ENCODE measurements at places on chromosomes 4 and X.

- no peak for DNase-seq
Observed at GRCh38 chr4:74845834-74846233, 51.5 kb upstream of the BTC start.

GRCh38 chrX:40542208-40542607, 38.6 kb upstream of the ATP6AP2 start:
- DNase-seq: no peak

DNA sequence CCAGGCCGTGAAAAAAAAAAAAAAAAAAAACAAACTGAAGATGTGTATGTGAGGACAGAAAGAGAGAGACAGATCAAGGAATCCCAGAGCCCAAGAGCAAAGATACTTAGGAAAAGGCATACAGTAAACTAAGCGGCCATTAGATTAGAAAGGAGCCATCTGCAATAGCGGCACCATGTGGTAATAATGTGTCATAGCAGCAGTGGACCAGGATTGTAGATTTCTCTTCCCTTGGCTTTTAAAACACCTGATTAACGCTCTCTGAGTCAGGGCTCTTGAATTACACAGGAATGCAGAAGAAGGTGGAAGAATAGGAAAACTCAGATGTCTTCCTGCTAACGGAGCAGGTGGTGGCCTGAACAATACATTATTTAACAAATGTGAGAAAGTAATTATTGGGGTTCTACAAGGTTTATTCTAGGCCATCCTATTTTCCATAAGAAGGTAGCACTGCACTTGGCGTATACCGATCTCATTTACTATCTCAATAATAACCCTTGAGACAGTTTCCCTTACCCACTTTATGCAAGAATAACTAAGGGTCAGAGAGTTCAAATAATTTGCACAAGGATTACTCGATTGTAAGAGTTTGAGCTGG, 182.7 kb downstream of the KCNIP4 start:
- DNase-seq: peak; percentile 87

DNA sequence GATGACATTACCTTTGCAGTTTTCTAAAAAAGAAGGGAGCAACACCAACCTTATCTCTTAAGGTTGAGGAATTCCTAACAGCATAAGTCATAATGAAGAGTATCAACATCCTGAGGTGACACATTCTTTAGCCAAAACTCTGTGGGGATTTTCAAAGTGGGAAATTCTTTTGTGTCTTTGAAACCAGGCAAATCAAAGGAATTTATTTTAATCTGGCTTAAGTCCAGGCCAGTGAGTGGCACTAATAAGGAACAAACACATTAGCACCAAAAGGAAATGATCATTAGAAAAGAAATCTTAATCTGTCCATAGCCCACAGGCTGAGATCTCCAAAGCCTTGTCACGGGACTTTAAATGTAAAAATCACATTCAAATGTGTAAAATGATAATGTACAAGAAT, 110.1 kb downstream of the LARP7 start:
- DNase-seq: peak; percentile 68

GRCh38 chr4:101958547-101958946, 168.0 kb downstream of the BANK1 start:
- no peak for DNase-seq

DNA sequence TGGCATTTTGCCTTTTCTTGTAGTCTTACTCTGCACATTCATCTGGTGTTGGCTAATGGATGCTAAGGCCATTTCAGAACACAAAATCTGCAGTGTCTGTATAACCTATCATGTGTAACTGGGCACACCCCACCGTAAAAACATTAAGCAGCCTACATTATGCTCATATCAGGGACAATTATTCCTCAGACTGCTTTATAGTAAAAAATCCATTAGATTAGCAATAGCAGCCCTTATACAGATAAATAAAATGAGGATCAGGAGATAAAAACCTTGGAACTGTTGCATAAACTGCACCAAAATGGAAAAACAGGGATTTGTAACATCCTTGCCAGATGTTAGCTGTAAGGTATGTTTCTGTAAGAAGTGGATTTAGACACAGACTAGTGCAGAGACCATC, 288.8 kb downstream of the HS3ST1 start:
- DNase-seq: no peak

DNA sequence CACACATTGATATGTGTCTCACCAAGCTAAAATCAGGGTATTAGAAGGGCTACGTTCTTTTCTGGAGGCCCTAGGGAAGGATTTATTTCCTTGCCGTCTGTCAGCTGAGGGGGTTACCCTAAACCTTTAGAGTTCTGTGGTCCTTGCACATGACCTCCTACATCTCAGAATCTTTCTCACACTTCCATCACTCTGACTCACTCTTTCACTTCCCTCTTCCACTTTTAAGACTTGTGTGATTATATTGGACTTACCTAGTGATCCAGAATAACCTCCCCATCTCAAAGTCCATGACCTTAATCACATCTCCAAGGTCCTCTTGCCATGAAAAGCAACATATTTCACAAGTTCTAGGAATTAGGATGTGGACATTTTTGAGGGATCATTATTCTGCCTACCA, 53.6 kb upstream of the FUNDC1 start:
- no peak for DNase-seq

- DNase-seq: no peak
Observed at GRCh38 chrX:104854790-104855340, 288.9 kb downstream of the IL1RAPL2 start.

DNA sequence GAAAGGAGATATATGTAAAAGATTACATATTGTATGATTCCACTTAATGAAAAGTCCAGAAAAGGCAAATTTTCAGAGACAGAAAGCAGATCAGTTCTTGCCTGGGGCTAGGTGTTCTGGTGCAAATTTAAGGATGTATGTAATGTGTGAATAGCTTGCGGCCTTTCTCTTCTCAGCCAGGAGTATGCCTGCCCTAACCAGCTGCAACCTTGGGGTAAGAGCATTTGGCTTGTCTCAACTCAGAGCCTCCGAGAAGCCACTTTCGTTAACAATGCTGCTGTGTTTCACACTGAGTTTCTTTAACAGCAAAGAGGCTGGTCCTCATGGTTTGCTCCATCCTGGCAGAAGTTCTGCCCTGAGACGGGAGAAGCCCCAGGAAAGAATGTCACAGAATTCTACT, 102.7 kb downstream of the SPCS3 start:
- no peak for DNase-seq

DNA sequence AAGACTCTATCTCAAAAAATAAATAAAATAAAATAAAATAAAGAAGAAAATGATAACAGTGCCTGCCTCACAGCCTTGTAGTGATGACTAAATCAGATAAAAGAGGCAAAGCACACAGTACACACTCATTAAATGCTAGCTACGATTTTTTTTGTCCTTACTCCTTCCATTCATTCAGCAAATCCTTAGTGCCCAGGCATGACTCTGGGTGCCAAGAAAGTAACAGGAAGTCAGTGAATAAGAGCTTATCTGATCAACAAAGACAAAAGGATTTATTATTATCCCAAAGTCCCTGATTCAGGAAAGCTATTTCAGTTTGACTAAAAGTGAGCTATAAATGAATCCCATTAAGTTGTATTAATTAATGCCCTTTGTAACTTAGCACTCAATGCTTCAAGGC, 92.7 kb downstream of the SH3KBP1 start:
- no peak for DNase-seq

GRCh38 chr4:4787421-4787820, 72.0 kb upstream of the MSX1 start:
- no peak for DNase-seq

- no peak for DNase-seq
Observed at GRCh38 chr4:71188951-71189350, 149.9 kb upstream of the SLC4A4 start.

GRCh38 chr4:7699825-7700224, 239.8 kb downstream of the AFAP1 start:
- DNase-seq: no peak

DNA sequence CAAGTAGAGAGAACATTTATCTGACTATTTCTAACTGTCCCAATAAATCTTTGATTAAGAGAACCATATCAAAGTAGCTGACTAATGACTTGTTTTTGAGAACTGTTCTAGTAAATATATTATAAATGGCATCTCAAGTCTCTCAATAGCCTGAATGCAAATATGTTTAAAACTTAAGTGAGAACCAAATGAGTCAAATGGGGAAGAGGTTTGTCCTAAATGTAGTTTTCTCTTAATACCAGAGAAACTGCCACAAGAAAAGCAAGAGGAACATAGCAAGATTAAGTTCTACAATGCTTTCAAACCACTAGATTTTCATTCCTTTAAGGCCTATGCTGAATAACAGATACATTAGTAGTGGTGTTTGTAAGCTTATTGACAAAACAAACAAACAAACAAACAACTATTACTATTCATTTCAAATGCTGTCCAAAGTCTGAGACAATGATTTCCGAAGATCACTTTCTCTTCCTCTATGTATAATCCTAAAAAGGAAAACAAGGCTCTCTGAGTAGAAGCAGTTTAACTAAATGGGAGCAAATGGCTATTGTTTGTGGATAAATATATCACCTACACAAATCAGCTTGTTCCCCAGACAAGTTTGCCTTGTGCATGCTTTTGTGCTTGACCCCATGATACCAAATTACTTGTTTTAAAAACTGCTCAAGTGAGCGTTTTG, 408.4 kb upstream of the EMCN start:
- no peak for DNase-seq

- DNase-seq: no peak
Observed at GRCh38 chr4:10421344-10422055, 35.7 kb downstream of the ZNF518B start.

DNA sequence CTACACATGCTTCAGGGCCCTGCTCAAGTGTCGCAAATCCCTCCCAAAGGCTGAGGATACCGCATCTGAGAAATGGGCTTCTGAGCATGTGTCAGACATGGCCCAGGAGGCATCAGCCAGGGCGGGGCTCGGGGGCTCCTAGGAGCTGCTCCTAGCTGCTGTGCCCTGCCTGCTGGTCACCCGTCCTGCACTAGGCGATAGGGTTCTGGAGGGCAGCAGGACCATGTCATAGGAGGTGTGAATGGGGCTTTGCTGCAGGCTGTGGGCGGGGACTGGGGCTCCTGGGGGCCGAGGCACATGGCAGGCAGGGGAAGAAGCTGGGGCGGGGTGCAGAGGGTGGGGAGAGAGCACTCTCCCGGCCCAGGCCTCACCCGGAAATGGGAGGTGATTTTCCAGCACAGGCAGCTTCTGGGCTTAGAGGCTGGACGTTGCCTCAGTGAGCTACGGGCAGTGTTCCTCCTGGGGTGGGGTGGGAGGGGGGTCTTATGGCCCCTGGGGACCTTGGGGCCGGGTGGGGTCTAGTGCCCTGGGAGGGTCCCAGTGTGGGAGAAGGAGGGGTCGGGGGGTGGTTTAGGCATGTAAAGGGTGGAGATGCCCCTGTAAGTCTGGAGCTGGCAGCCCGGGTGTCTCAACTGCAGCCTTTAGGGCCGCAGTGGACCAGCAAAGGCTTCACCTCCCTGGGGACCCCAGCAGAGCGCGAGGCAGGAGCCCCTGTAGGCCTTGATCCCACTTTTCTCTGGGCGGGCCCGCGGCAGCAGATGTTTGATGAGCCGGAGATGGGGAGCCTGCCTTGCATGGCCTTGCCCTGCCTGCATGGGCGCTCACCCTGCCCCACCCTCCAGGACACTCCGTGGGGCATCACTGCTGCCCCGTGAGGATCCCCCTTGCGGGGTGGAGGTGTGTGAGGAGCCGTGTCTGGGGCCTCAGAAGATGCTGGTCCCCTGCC, 98.6 kb upstream of the LRPAP1 start:
- DNase-seq: no peak

- DNase-seq: peak; percentile 39
Observed at GRCh38 chrX:76253432-76253831, 80.6 kb downstream of the PBDC1 start.

- peak; percentile 52 for DNase-seq
Observed at GRCh38 chrX:69501429-69501828, 2.7 kb upstream of the NALF2 start.

DNA sequence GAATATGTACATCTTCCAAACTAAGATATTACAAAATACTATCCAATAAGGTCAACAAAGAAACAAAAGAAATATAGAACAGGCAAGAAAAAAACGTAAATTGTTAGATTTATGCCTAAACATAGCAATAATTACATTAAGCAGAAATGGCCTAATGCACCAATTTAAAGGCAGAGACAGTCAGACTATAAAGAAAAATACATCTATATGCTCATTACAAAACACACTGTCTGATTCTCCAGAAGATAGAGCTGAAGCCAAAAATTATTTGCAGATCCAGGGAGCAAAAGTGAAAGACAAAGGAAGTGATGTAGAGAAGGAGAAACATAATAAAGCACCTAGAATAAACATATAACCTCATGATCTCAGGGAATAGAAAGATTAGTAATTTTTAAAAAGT, 246.9 kb downstream of the PAPSS1 start:
- no peak for DNase-seq

- DNase-seq: peak; percentile 12
Observed at GRCh38 chr4:74397748-74398426, 32.9 kb downstream of the EREG start.

- no peak for DNase-seq
Observed at GRCh38 chr4:185079271-185079905, 61.1 kb downstream of the HELT start.

DNA sequence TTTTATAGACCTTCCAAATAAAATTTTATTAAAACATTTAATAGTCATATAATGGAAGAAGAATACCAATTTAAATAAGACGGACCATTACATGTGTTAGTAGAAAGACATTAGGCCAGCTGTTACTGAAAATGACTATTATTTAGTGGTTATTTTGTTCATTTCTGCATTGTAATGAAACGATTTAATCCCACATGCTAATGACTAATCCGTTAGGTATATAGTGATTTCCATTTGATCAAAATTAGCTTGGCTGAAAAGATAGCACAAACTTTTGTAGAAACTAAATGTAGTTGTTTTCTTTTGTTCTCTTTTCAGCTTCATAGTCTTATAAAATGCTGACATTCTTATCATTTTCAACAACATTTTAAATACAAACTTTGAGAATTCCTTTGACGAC, 556.1 kb upstream of the TENM3 start:
- no peak for DNase-seq

GRCh38 chrX:105451401-105451800, 230.9 kb upstream of the TEX13A start:
- DNase-seq: no peak

GRCh38 chr4:56699537-56700105, 18.5 kb upstream of the HOPX start:
- DNase-seq: no peak

- DNase-seq: peak; percentile 73
Observed at GRCh38 chr4:3483471-3483921, 20.4 kb downstream of the DOK7 start.

- DNase-seq: peak; percentile 98
Observed at GRCh38 chr4:145808021-145808650, 128.2 kb downstream of the C4orf51 start.

- DNase-seq: no peak
Observed at GRCh38 chr4:5526080-5526846, 182.1 kb downstream of the EVC2 start.

DNA sequence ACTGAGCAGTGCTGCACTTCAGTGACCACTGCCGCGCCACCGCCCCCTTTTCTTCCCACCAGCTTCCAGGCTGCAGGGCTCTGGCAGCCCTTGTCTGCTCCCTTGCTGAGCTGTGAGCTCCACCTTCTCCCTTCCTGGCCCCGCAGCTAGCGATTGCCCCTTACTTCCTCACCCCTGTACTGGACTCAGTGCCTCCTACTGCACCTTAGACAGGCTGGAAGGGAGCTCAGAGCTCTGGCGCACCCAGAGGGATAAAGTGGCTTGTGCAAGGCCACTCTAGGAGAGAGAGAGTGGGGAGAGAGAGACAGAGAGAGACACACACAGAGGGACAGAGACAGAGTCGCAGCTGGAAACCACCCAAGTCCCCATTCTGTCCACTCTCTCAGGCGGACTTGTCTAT, 6.0 kb downstream of the RASL11B start:
- peak; percentile 21 for DNase-seq

All from kidney tubule cell (primary cell).